ENCODE measurements at places on chromosomes 12 and 14.
A peak's percentile ranks its signal among the peaks of the same experiment; 100 is the strongest.

- no peak for DNase-seq
Observed at GRCh38 chr14:23409966-23410635, 2.0 kb upstream of the MYH6 start.

DNA sequence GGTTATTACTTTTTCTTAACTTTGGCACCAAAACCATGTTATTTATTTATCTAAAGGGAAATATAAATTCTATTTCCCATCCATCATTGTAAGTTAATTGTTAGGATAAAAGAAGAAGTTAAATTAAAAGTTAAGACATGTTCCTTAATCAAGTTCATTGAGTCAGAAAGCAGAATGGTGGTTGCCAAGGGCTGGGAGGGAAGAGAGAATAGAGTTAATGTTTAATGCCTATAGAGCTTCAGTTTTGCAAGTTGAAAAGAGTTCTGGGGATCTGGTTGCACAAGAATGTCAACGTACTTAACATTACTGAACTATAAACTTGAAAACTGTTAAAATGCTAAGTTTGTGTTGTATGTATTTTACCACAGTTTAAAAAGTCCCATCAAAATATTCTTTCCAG is 63.2 kb upstream of the NR2C1 start:
- DNase-seq: no peak

DNA sequence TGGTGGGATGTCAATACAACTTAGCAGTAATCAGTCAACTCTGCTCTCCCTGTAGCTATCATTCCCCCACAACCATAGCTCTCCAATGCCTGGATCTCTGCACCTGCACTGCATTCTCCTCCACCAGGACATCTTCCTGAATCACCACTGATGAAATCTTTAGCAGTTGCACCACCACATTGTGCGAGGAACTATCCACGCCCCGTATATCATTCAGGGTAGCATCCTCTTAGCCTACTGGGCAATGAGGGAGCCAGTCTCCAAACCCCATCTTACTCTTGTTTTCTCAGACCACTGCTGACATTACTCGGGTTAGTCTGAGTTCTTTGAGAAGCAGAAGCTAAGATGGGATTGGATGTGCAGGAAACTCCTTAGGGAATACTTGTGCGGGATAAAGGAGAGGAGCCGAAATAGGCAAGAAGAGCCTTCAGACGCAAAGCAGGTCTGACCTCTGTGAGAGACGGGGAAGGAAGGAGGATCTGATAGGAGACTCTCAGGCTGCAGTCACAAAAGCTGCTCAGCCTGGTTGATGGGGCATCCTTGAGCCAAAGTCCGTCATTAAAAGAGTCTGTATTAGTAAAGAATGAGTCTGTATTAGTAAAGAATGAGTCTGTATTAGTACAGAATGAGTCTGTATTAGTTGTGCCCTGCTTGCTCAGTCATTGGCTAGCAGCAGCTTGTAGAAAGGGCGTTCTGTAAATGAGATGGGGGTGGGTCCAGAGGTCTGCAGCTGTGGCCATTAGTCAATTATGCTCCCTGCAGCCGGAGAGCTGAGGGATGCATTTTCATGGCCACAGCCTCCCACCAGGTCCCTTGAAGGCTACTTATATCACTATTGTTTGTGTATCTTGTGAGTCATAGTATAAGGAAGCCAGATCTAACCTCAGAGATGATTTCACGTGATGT is 49.6 kb upstream of the RASSF3 start:
- no peak for DNase-seq

DNA sequence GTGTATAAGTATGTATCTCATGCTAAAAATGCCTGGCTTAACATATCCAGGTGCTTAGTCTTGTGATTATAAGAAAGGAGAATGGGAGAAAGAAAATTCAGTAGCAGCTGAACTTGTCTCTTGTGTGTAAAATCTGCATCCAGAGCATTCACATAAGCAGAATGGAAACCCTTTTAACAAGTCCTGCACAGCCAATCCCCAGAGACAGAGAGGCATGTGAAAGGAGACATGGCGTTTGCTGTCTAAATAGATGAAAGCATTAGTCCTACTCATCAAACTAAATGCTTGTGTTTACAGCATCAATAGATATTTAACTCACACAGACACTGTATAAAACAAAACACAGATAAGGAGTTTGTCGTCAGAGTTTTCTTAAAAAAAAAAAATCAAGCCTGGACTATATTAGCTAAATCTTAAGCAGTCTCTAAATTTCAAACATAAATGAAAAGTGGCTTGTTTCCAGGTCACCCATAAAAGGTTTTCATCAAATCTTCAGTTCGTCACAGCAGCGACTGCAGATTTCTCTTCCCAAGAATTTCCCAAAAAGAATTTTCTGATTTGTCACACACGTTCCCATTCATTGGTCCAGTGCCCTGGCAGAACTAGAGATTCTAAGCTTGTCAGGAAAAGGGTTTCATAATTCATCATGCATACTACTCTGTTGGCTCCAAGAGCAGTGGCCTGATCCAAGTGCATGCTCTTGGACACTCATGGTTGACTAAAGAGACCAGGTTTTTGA is 249.2 kb downstream of the BTG1 start:
- no peak for DNase-seq

DNA sequence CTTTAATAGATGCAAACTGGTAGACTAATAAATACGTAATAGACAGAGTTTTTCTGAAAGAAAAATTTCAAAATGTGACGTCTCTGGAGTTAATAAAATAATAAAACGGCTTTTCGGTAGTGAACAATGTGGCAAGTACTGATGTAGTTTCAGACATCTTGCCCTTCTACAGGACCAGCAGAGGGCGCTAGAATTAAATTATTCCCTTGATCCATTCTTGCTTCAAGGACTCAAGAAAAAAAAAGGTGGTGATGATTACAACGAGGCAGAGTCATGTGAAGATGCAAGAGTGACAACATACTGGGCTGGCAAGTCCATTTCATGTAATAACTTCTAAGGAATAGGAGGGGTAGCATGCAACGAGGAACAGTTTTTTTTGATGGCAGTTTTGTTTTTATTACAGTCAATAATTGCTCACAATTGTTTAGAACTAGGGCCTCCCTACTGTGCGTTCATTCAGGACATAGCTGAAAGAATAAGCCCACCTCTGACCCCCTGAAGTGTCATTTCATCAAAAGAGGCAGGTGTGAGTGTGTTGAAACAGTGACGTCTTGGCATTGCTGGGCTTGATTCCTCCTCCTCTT is 101.0 kb upstream of the GZMB start:
- DNase-seq: peak; percentile 1

GRCh38 chr14:96055753-96056508 is 16.8 kb downstream of the C14orf132 start:
- DNase-seq: no peak

DNA sequence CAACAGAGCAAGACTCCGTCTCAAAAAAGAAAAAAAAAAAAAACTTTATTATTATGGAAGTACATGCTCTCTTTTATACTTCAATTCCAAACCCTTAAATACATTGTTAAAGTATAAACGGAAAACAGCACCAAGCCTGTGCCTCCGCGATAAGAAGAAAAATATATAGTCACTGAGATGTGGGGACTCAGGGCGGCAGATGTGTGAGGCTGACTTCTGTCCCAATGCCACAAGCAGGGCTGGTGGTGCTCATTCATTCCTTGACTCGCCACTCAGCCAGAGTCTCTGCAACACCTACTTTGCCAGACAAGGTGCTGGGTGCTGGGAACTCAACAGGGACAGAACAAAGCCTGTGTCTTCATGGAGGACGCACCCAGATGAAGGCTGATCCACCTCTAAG is 13.8 kb downstream of the LGMN start:
- DNase-seq: no peak

- DNase-seq: no peak
Observed at GRCh38 chr12:53252349-53252916, 15.7 kb upstream of the ESPL1 start.

- DNase-seq: peak; percentile 39
Observed at GRCh38 chr12:124566997-124567672, at the start of gene NCOR2. Gene NCOR2 (minus strand): TSS chr12:124567612. CDS start chr12:124495251, 72,361 bp downstream.

DNA sequence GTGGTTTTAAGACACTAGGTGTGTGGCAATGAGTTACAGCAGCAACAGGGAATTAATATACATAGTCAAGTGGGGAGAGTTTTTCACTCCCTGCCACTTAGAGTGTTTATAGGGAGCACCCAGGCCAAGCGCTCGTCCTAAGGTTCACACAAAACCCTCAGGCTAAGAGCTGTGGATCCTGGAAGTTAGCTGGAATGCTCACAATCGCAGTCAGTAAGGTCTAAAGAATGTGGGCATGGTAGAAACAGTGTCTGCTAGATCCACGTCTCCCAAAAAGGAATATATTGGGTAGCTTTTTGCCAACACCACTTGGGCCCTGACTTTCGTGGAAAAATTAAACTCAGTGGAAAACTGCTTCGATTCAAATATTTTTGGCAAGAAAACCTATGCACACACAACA is 36.6 kb downstream of the STAB2 start:
- DNase-seq: no peak

- no peak for DNase-seq
Observed at GRCh38 chr12:93292213-93292612, 85.5 kb upstream of the NUDT4 start.

GRCh38 chr14:55241673-55242072 is 29.5 kb upstream of the FBXO34 start:
- no peak for DNase-seq

DNA sequence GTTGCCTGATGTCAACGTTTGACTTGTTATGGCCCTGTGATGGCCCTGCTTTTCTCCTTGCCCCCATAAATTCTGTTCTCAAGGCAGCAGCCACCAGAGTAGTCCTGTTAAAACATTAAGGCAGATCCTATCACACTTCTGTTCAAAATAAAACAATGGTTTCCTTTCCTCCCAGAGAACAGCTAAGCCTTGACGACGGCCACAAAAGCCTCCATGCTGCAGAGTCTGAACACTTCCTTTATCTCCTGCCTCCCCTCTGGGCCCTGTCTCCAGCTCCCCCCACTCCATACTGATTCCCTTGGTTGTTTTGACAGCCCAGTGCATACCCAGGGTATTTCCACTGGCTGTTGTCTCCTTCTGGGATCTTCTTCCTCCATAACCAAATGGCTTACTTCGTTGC is 618.1 kb downstream of the MED13L start:
- DNase-seq: no peak

GRCh38 chr12:87283886-87284285 is 745.3 kb downstream of the C12orf50 start:
- no peak for DNase-seq

GRCh38 chr12:52537101-52537500 is 15.8 kb downstream of the KRT71 start:
- no peak for DNase-seq
